ENCODE measurements at places on chromosomes 5 and 9. TPM values are rescaled to one million over a fixed set of nuclear protein-coding genes. Genes with fewer than 3 reads are reported as not detected.
A peak's percentile ranks its signal among the peaks of the same experiment; 100 is the strongest.

GRCh38 chr9:107547772-107548297 lies 58.3 kb upstream of the KLF4 start:
- H3K36me3 ChIP-seq = no peaks in the 10 kb centered on the region
- no peak overlapping the region for H3K4me3 ChIP-seq
- H3K27ac ChIP-seq = peak overlapping the region; percentile 89
- no peaks in the 10 kb centered on the region for H3K27me3 ChIP-seq

DNA sequence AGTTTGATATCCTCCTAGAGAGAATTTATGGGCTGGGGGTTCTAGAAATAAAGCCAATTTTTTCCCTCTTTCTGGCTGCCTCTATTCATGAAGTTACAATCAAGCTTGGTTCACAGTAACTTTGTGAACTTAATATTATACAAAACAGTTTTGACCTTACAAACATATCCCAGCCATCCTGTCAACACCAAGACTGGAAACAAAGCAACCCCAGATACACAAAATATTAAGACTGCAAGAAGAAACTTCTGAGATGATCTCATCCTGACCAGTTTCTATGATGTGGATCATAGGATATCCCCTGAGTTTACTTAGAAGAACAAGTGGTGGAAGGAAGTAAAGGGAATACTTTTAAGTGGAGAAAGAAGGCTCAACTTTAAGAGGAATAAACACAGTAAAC lies 28.3 kb upstream of the CER1 start:
- H3K4me3 ChIP-seq = no peak overlapping the region
- H3K36me3 ChIP-seq = no peaks in the 10 kb centered on the region
- H3K4me1 ChIP-seq = no peaks in the 10 kb centered on the region
- no peak overlapping the region for H3K27ac ChIP-seq
- no peaks in the 10 kb centered on the region for H3K27me3 ChIP-seq

DNA sequence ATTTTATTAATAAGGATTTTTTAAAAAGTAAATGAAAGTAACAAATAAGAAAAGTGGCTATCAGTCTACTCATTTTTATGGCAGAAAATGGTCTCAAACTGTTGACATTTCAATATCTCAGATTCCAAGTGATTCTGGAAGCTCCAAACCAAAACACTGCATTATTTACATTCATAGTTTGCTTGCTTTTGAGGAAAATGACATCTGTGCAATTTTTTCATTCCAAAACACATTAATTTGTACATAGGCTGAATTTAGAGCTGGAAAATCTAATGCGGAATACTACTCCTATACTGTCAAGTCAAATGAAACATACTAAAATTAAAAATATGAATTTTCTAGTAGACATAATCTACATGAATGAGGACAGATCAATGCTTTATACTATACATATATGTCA lies 1047.6 kb downstream of the CDH9 start:
- H3K36me3 ChIP-seq = no peaks in the 10 kb centered on the region
- no peaks in the 10 kb centered on the region for H3K4me1 ChIP-seq
- no peak for DNase-seq
- H3K27me3 ChIP-seq = no peaks in the 10 kb centered on the region
- no peak overlapping the region for H3K27ac ChIP-seq
- H3K4me3 ChIP-seq = no peak overlapping the region

- no peak for DNase-seq
- no peaks in the 10 kb centered on the region for H3K27me3 ChIP-seq
- no peak overlapping the region for H3K4me3 ChIP-seq
- H3K27ac ChIP-seq = no peak overlapping the region
These were observed 419.8 kb downstream of the DMRT2 start for GRCh38 chr9:1469996-1470395.

DNA sequence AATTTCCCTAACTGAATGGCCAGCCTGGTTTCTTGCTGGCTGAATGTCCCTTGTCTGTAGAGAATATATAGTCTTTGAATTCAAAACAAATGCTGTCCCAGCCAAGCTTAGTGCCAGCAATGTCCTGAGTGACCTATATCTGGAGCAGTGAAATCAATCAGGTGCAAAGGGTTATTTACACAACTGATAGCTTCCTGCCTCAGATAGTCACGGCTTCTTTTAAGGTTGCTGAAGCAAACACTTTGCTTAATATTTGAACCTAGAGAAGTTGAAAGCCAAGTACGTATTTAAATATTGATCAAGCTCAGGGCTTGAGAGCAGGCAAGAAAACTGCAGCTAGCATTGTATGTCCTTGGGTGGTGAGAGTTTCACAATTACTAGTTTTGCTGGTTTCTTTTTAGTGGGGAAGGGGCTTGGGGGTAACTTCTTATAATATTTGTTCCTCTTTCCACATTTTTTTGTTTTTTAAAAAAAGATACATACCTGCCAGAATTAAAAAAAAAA lies 2.0 kb upstream of the ARHGEF28 start:
- no peak overlapping the region for H3K4me3 ChIP-seq
- peaks cover 9% of the 10 kb centered on the region for H3K36me3 ChIP-seq
- no peak overlapping the region for H3K27ac ChIP-seq
- no peak for DNase-seq

The NXNL2 gene
- 1.1 TPM for total RNA-seq

The ELAVL2 gene
- 0.08 TPM for total RNA-seq

The CENPP gene
- 11.0 TPM for total RNA-seq

The CDC14B gene
- 33.8 TPM for total RNA-seq

The CDKN2A gene
- 290 TPM for total RNA-seq
